ENCODE measurements at places on chromosomes 6 and 20.

DNA sequence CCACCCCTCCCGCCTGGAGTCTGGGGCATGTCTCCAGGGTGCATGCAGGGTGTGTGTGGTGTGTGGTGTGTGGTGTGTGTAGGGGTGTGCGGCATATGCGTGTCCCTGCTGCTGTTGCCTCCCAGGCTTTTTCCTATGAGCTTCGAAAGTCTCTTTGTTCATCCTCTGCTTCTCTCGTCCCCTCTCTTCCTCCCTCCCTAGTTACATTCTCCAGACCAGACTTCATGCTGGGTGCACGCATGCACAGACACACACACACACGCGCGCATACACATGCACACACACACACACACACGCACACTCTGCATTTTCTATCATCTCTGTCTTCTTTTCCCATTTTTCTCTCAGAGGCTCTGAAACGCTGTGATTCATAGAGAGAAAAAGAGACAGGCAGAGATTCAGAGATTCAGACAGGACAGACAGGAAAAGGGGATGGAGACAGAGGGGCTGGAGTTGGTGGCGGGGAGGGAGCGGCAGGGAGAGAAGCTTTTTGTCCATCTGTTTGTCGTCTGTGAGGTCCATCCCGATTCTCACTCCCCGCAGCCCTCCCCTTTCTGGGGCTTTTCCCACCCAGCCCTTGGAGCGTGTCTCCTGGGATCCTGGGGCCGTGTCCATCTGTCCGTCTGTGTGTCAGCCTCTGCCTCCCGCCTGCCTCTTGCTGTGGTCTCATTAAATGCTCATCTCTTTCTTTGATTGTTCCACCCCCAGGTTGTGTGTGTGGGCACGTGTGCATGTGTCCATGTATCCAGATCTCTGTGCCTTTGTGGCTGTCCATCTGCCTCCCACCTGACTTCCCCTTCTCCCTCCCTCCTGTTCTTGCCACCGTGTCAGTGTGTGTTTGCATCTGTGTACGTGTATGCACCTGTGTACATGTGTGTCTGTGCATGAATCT is 62.6 kb downstream of the SRC start:
- no peak for DNase-seq

GRCh38 chr6:169235286-169235685 is 18.4 kb downstream of the THBS2 start:
- no peak for DNase-seq

- no peak for DNase-seq
Observed at GRCh38 chr20:49886571-49887213, 28.6 kb downstream of the SPATA2 start.

- DNase-seq = no peak
Observed at GRCh38 chr6:89140347-89141156, 5.3 kb upstream of the PM20D2 start.

GRCh38 chr6:84943905-84944304 is 179.5 kb upstream of the TBX18 start:
- DNase-seq = no peak

DNA sequence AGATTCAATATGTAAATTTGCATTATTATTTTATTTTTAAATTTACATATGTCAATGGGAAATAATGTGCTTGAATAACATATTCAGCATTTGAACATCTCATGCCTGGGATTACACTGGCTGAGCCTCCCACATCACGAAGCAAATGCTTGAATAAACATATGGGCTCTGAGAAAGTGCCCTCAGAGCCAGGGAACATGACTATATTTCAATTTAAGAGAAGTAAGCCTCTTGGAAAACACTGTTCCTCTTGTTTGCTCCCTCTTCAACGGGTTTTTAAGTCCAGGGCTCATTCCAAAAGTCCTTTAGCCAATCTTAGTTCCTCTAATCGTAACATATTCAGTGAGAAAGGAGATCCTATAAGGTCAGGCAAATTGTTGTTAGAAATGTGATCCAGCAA is 122.0 kb downstream of the GMPR start:
- no peak for DNase-seq

GRCh38 chr6:46501136-46502089 is 10.2 kb upstream of the RCAN2 start:
- DNase-seq = no peak

DNA sequence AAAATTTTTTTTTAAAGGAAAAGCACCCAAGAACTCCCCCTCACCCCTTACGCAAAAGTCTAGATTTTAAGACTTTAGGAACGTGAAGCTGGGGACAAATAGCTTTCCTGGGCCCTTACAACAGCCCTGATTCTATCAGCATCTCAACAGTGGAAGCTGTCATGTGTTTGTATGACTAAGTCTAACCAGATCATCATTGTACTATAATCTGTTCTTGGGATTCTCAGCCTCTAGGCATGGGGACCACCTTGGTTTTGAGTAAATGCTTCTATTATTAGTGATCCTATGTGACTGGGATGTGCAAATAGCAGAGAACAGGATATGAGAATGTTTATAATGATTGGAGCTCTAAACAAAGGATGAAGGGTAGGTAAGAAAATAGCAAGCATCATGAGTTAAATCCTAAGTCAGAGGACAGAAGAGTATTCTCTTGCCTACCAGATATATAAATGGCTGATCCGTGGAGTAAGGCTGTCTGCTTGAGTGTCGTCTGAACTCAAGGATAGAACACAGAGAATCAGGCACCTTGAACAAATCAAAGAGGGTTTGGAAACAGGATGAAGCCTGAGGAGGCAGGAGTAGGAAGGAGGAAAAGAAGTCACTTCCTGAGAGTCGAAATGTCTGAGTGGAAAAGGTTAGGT is 105.7 kb upstream of the FAM184A start:
- no peak for DNase-seq
